Progenitor cell of endocrine pancreas (in vitro differentiated cells): ENCODE measurements at places on chromosomes 6 and 20.

DNA sequence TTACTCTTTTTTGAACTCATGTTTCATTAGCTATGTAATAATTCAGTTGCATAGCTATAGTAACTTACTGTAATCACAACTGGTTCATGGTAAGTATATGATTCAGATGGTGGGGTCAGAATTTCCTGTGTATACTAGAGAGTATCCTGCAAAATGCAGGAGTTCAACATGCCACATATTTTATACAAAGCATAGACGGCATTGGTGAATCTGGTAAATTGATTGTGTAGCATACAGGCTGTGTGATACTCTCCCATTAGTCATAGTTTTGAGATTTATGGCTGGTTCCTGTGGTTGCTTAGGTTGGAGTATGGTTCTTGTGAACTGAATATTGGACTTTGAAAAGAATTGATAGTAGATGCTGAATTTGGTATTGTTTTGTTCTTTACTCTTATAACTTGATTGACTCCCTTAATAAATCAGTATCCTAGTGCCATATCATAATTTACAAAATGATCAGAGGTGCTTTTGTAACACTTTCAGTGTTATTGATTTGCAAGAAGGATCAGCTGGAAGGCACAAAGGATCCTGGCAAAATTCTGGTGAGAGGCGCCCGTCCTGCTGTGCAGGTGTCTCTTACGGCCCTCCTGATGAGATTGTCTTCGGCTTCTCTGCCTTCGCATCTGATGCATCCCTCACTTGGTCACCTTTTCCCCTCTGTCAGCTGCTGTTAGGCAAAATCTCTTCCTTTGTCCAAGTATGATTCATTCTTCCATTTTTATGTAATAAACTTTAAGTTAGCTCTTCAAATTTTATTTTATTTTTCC lies 22.6 kb downstream of the SNX9 start:
- DNase-seq = no peak

GRCh38 chr20:50302341-50303057 lies 111.9 kb downstream of the CEBPB start:
- H3K27ac ChIP-seq = no peak overlapping the region
- H3K4me1 ChIP-seq = peaks cover 6% of the 10 kb centered on the region
- H3K4me3 ChIP-seq = no peak overlapping the region
- H3K27me3 ChIP-seq = peaks cover 16% of the 10 kb centered on the region

DNA sequence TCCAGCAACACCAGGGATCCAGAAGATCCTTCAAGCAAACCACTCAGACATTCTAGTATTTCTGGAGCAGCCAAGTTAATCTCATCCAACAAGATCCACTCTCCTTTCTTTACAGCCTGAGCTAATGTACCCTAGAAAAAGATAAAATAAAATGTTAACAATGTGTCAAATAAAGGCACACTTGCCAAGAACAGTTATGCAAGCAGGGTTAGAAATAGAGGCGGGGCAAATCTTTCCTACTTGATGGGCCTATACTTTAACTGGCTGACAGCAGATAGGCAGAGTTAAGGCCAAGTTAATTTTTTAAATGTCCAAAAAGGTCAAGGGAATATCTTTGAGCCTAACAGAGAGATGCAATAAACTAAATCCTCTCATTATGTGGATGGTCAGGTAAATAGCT lies 60.8 kb downstream of the MDN1 start:
- no peak for DNase-seq
- H3K4me3 ChIP-seq = no peak overlapping the region
- peaks cover 14% of the 10 kb centered on the region for H3K36me3 ChIP-seq
- H3K27me3 ChIP-seq = no peaks in the 10 kb centered on the region
- H3K4me1 ChIP-seq = no peaks in the 10 kb centered on the region

DNA sequence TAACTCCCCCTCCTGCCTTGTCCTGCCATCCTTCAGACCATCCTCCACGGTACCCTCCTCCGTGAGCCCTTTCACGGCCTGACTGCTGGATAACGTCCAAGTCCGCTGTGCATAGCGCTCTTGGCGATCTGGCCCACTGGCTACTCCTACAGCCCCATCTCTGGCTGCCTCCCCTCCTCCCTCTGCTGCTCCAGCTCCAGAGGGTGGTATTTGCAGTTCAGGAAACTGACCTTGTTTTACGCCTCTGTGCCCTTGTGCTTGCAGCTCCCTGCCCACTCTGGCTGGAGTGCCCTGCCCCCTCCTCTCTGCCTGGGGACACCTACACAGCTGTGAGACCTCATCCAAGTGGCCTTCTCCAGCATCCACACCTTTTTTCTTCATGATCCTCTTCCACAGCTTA lies 6.5 kb upstream of the RREB1 start:
- H3K4me1 ChIP-seq = peaks cover 12% of the 10 kb centered on the region
- H3K4me3 ChIP-seq = no peak overlapping the region
- H3K27me3 ChIP-seq = no peaks in the 10 kb centered on the region
- no peak overlapping the region for H3K27ac ChIP-seq
- no peaks in the 10 kb centered on the region for H3K36me3 ChIP-seq

- no peak overlapping the region for H3K4me3 ChIP-seq
- no peak for DNase-seq
- H3K27me3 ChIP-seq = peaks cover 4% of the 10 kb centered on the region
- H3K4me1 ChIP-seq = no peaks in the 10 kb centered on the region
- H3K36me3 ChIP-seq = no peaks in the 10 kb centered on the region
Observed at GRCh38 chr6:20318851-20319387, 82.8 kb upstream of the E2F3 start.

- H3K27ac ChIP-seq = peak overlapping the region; percentile 99
- no peaks in the 10 kb centered on the region for H3K27me3 ChIP-seq
- peaks cover 27% of the 10 kb centered on the region for H3K36me3 ChIP-seq
Observed at GRCh38 chr20:18288749-18289267, 481 bp downstream of the ZNF133 start.
